GM18507 (cell line): ENCODE measurements at places on chromosomes 5 and 9.

- no peak for DNase-seq
Observed at GRCh38 chr9:14062586-14063221, 251.2 kb downstream of the NFIB start.

- no peak for DNase-seq
Observed at GRCh38 chr5:139162448-139162847, 35.7 kb downstream of the SIL1 start.

- no peak for DNase-seq
Observed at GRCh38 chr9:4508246-4508906, 18.1 kb downstream of the SLC1A1 start.

- no peak for DNase-seq
Observed at GRCh38 chr9:112032009-112032408, 135.4 kb downstream of the UGCG start.
